NCI-H2081 (cell line): ENCODE measurements at places on chromosomes 16 and 17.

DNA sequence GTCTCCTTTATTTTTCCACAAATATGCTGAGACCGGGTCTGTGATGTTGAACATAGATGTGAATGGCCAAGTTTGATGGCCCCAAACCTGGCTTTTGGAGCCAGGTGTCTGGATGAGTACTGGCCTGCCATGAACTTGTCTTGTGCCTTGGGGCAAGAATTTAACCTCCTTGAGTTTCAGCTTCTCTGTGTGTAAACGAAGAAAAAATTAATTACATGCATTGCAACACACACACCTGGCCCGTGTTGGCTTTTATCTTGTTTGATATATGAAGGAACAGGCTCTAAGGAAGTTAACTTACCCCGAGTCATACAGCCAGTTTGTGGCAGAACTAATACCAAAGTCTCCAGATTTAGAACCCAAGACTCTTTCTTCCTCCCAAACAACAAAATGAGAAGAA is 13.1 kb downstream of the FBXO39 start:
- DNase-seq = no peak

DNA sequence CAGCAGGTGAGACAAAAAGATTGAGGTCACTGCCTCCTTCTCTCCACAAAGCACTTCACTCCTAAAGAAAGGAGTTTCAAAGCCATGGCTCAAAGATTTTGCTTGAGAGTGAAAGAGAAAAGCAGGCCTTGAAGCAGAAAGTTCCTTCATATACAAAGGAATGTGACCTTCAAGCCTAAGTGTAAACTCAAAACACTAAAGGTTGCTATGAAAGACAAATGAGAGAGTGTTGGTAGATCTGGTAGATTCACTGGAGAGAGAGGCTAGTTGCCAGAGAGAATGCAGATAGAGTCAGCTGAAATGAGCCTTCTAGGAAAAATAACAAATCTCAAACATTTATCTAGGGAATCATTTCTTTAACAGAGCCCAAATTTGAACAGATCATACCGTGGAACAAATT is 305.2 kb downstream of the CDH8 start:
- DNase-seq = no peak

- DNase-seq = peak; percentile 73
These were observed 2.7 kb upstream of the SPPL2C start for GRCh38 chr17:45841883-45842525.

DNA sequence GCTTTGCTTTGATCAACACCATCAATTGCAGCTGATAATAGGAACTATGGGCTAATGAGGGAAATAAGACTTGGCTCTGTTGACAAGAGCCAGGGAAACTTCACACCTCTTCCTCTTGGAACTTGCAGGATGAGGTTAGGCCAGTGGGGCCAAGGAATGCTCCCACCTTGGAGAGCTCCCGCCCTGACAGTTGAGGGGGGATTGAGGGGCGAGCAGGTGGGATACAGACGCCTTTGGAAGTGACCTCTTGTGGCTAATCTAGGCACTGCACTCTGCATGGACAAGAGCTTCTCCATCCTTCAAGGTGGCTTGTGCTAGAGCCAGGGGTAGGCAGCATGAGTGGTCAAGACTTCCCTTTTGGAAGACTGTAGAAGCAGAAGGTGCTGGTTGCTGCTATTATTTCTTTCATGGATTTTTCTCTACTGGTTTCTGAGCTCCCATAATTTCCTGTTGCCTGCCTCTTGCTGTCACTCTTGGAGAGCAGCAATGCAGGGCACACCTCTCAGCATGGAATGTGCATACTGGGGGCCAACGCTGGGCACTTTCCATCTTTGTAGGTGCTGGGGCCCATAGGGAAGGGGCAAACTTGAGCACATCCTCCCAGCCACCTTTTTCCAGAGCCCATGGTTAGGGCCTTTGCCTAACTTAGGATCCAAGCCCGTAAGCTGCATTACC is 2.3 kb upstream of the PHF12 start:
- no peak for DNase-seq

- DNase-seq = no peak
These were observed 14.0 kb downstream of the METTL9 start for GRCh38 chr16:21613361-21613760.

- DNase-seq = no peak
These were observed 44.8 kb downstream of the PECAM1 start for GRCh38 chr17:64345689-64346376.

- no peak for DNase-seq
These were observed 304.1 kb upstream of the N4BP1 start for GRCh38 chr16:48914070-48914469.

GRCh38 chr16:79599837-79600637 is 500 bp downstream of the MAF start:
- peak; percentile 64 for DNase-seq

- DNase-seq = no peak
These were observed 225.9 kb upstream of the XYLT1 start for GRCh38 chr16:17696616-17697015.

DNA sequence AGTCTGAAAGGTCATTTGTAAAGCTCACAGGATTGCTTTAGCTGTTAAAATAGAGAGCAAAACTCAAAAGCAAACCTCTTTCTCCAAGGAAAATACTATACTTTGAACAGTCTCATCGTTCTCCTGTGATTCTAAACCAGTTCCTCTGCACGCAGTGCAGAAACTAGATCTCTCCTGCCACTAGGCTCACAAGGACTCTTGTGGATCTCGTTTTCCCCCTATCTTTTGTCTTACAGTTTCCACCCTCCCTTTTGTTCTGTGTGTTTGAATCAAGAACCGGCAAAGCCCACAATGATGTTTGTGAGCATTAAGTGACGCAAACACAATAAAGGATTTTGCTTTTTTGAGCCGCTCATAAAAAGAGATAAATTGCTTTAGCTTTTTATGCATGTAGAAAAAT is 1103.5 kb upstream of the RBFOX1 start:
- no peak for DNase-seq

GRCh38 chr16:19560078-19560477 is 4.6 kb downstream of the VPS35L start:
- DNase-seq = no peak

- peak; percentile 62 for DNase-seq
These were observed 415 bp downstream of the ABCA5 start for GRCh38 chr17:69326377-69327059.

DNA sequence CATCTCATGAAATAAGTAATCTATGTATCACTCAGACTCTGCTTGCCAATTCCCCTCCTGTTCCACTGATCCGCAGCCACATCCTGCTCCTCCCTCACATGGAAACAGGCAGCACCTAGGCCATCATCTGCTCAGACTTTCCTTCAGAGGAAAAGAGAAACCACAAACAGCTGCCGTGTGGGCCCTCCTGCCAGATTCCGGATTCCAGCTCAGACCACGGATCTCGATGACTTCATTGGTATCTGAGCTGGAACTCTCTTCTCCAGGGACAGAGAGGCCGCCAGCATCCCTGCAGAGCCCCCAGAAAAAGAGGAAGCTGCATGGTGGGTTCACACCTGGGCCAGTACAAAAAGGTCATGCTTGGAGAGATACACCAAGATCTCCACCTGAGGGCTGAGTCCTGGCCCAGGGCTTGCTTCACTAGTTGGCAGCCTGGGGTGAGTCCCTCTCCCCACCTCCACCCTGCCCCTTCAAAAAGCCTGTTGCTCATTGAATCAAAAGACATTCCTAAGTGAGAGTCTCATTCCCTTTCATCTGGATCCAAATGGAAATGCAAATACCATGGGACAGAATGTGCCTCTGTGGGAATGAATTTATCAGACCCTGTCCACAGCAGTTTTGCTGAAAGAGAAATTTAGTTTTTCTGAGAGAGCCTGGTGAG is 47.2 kb downstream of the HOXB1 start:
- DNase-seq = no peak

- DNase-seq = no peak
These were observed 223.7 kb upstream of the AXIN2 start for GRCh38 chr17:65785109-65785508.

DNA sequence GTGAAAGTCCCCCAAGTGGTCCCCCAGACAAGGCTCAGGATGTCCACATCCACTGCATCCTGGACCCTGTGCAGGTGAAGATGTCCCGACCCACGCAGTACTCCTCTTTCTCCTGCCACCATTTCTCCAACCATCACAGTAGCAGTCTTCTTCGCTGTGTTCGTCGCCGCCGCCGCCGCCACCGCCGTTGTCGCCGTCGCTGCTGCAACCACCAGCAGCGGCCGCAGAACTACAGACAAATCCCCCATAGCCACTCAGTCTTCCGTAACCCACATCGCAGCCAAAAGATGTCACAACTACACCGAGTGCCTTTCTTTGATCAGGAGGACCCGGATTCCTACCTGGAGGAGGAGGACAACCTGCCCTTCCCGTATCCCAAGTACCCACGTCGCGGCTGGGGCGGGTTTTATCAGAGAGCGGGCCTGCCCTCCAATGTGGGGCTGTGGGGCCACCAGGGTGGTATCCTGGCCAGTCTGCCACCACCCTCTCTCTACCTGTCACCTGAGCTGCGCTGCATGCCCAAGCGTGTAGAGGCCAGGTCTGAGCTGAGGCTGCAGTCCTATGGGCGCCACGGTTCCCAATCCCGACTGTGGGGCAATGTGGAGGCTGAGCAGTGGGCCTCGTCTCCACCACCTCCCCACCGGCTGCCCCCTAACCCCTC is 917 bp downstream of the SPEM2 start:
- no peak for DNase-seq

DNA sequence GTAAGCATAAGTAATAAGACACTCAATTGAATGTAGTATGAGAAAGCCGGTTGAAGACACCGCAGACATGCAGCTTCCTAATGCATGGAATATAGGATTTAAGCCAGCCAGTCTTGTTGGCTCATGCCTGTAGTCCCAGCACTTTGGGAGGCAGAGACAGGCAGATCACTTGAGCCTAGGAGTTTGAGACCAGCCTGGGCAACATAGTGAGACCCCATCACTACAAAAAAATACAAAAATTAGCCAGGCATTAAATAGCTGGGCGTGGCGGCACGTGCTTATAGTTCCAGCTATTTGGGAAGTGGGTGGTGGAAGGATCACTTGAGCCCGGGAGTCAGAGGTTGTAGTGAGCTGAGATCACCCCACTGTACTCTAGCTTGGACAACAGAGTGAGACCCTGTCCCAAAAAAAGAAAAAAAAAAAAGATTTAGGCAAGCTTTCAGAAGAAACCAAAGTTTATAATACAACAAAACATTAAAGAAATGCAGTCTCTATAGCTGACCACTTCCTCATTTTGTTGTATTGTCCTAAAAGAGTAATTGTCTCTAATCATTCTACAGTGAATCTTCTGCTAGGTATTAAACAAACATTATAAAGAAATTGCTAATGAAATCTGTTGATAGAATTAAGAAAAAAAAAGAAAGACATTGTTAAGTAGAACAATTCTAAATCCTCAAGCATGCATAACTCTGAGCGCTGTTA is 68.6 kb upstream of the KIFC3 start:
- DNase-seq = no peak
